ENCODE measurements at places on chromosomes 12 and 14.

DNA sequence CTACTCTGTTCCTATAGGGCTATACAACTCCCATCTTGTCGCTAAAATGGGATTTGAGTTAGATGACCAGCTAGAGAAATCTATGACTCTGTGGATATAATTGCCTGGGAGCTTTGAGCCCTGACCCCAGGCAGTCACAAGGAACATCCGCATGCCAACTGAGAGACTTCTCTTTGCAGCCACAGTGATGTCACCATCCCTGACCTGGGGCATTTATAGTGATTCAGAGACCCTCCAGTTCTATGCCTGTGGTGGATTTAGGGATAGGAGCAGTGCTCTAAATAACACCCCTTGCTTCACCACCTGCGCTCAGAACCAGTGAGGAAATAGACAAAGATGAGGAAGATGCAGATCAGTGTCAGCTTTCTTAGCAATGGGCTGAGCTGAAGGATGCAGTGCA lies 86.2 kb downstream of the RIN3 start:
- no peak for DNase-seq

DNA sequence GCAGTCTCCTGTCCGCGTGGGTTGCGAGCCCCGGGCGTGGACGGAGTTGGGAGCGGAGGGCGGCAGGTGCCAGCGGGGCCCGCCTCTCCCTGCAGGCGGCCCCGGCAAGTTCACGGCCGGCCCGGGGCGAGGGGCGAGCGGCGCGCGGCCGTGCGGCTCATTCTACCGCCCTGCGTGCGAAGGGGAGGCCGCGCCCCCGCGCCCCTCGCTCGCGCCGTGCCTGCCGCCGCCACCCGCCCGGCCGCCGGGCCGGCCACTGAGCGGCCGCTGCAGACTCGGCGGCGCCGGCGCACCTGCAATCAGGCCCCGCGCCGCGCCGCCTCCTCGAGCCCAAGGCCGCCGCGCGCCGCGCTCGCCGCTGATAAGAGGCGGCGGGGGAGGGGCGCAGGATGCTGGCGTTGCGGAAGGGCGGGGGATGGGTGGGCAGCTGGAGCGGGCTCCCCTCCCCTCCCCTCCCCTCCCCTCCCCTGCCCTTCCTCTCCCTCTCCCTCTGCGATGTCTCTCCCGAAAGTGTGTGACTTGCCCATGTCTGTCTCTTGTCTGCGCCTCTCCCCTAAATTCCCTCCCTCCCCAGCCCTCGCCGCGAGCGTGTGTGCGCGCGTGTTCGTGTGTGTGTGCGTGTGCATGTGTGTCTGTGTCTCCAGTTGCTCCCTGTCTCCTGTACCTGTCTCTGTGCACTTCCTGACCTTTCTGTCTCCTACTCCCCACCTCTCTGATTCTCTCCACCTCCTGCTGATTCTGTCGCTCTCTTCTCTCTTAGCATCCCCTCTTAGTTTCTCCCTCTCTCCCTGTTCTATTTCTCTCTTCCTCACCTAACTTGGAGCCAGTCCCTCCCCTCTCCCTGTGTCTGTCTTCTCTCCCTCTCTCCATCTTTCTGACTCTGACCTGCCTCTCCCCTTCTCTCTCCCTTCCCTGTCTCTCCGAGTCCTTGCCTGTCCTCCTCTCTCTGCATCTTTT lies 768.1 kb upstream of the TBX3 start:
- no peak for DNase-seq

DNA sequence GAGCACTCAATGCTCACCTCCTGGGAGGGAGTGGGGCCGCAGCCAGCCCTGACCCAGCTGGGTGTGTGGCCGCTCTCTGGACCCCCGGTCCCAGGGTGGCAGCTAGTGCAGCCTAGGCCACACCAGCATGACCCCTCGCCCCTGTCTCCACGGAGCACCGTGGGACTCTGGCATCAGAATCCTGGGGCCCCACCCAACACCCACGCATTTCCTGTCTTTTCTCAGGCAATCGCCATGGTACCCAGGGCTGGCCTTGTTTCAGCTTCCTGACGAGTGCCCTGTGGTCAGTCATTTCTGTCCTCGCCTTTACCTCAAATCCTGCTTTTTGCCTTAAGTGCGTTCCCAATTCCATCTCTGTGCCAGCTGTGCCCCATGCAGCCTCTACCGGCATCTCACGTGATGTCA lies 15.9 kb downstream of the PACS2 start:
- no peak for DNase-seq

DNA sequence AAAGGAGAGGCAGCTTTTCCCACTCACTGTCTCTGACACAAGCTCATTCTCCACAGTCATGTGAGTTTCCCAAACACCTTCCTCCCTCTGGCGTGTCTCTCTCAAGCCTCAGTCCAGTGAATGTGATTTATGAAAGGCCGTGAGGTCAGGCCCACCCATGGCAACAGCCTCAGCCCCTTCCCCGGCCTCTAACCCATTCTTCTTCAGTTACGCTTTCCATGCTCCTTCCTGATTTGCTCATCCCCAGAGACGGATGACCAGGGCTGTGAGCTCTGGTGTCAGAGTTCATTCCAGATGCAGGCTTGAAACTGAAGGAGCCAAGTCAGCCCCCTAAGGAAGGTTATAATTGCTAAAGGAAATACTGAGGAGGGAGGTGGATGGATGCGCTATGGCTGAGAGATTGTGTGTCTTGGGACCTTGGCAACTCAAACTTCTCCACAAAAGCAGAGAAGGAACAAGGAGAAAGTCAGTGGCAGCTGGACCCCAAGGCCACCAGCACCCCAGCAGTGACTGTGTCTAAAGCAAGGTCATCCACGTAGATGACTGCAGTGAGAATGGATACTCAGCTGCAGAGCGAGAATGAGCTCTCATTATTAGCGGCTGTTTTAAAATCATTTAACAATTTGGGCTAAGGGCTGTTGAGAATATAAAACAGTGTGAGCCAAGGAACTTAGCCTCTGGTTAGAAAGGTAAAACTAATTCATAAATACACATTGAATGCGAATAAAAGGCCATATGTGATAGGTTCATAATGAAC lies 84.1 kb downstream of the FBXL14 start:
- DNase-seq = no peak

DNA sequence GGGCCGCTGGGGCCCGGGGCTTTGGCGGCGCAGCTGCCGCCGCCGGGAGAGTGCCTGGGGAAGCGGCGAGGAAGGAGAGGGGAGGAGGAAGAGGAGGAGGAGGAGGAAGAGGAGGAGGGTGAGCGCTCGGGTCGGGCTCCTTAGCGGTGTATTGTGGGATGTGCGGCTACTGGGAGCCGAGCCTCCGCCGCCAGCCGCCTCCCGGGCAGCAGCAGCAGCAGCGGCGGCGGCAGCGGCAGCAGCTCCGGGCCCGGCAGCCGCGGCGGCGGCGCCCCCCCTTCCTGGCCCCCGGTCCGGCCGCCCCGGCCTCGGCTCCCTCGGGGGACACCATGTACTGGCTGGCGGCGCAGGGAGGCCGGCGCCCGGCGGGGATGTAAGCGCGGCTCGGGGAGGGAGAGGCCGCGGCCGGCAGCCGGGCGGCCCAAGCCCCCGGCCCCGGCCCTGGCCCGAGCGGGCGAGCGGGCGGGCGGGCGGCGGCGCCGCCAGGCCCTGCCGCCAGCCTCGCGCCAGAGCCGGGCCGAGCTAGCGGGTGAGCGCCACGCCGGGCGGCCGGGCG lies at the start of gene SETD1B:
SETD1B (plus strand) TSS at position 149 of the 556 bp plus-strand sequence. CDS start 729 bp downstream, outside the sequence.
- DNase-seq = no peak

DNA sequence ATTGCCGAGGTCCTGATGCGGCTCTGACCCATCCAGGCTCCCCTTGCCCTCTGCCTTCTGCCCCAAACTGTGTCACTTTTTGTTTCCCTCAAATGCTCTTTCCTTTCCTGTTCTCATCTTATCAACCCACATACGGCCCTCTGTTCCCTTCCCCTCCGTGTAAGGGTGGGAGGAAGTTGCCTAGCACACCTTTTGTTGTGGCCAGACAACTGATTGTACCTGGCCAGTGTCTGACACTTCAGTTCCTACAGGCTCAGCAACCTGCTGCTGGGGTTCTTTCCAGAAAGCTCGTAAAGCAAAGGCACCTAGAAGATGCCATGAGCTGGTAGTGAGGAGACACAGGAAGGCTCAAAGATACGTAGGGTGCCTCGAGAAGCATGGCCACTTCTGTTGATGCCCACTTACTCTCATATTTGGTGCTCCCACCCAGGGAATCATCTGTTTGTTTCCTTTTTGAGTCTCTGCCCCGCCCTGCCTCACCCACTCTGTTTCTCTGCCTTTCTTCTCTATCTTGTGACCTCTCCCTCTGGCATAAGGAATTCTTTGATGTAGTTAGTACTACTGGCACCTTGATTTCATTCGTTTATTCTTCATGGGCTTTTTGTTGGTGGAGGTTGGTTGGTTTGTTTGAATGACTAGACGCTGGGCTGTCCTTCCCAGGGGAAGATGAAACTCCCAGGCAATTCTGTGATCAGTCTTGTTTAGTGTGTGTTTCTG lies 152.4 kb upstream of the FKBP4 start:
- no peak for DNase-seq

DNA sequence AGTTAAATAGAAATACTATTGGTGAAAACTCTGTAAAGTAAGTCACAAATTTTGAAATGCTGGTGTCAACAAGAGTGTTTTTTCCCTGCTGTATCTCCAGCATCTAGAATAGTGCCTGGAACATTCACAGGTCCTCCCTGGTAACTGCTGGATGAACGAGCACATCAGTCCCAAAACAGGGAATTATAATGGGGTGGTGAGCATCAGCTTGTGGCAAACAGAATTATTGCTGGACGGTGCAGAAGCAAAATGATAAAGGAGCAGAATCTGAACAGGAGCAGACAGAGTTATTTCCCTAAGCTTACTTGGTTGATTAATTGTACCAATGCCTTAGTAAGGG lies 129.9 kb downstream of the GRIP1 start:
- DNase-seq = no peak

- no peak for DNase-seq
These were observed 36.7 kb downstream of the SPATS2 start for GRCh38 chr12:49403971-49404450.

- no peak for DNase-seq
These were observed 236.5 kb downstream of the PHLDA1 start for GRCh38 chr12:75795125-75795524.

- no peak for DNase-seq
These were observed 13.6 kb upstream of the LEMD3 start for GRCh38 chr12:65155784-65156183.

GRCh38 chr12:47223031-47223847 lies 143.5 kb upstream of the AMIGO2 start:
- no peak for DNase-seq

DNA sequence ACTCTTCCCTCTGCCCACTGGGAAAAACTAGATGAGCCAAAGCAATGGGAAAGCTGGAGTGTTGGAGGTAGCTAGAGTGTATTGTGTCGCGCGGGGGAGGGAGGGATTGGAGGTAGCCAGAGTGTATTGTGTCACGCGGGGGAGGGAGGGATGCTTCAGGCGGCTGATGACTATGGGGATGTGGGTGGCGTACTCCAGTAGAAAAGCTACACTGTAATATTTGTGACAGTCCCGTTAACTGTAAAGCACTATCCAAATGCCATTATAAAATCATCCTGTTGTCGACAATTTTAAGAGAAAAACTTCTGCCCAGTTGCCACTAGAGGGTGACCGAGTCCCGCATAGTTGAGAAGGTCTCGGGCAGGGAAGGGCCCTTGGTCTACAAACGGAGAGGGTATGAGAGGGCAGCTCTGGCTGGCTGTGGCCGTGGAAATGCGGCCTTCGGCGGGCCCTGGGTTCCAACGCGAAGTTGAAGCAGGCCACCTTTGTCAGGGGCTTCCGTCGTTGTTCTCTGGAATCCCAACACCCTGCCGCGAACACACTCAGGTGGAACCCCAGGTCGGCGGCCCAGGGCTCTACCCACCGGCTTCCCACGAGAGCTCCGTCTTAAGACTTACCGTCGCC lies 15.1 kb upstream of the PLEK2 start:
- DNase-seq = peak; percentile 57

DNA sequence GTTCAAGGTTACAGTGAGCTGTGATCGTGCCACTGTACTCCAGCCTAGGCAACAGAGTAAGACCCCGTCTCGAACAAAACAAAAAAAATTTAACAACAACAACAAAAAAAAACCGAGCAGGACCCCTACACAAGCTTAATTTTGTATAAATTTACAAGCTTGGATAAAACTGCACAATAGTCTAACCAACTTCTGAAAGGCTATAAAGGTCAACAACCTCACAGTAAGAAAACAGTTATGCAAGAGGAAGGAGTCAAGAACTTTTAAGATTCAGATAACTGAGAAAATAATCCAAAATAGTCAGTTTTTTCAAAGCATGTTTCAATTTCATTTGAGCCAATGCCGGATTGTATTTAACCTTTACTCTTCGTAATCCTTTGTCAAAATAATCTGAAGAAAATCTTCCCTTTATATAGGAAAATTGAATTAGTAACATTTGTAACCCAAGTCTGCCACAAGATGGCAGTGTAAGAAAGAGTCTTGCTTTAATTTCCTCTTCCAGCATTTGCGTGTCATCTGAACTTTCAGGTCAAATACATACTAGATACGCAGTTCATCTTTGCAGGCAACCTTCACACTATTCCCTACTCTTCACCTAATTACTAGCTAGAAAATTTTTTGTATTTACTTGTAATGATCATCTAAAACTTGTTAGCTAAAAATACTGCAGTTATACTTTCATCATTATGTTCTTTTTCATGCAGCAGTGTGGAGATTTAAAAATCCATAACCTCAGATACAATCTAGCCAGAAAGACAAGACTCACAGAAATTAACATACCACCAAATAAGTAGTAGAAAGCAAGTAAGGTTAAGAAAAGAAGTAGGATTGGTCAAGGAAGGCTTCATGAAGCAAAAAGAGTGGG lies 5.8 kb downstream of the CCNB1IP1 start:
- DNase-seq = no peak

GRCh38 chr12:94676922-94677321 lies 26.6 kb upstream of the TMCC3 start:
- DNase-seq = no peak

GRCh38 chr14:33880330-33880729 lies 70.5 kb downstream of the EGLN3 start:
- DNase-seq = no peak

GRCh38 chr14:71363946-71364925 lies 457.0 kb downstream of the PCNX1 start:
- DNase-seq = no peak

DNA sequence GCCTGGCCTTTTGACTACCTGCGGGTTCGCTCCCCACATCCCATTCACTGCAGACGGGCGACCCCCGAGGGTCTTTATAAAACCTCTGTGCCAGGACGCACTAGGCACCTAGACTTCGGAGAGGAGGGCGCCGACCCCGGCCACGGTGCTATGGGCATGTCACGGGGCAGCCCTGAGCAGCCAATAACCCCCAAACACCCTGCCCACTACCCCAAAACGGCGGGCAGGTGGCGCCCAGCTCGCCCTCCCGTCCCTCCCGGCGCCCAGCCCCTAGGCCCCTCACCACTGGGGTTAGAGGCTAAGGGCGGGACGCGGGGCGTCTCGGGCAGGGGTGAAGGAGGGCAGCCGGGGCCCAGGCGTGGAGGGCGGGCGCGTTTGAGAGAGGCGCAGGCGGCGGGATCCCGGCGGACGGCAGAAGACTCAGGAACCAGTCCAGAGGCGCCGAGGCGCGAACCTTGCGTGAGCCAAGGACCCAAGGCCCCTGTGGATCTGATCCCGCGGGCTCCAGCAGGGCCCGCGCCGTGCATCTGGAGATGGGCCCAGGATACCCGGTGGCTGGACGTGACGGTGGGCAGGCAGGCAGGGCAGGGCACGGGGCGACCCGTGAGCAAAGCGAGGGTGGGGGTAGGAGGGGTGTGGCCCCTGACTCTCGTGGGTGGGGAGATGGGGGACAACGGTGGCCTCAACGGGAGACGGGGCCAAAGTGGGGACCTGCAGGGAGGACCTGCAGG lies 11.1 kb downstream of the KRT85 start:
- no peak for DNase-seq
